Naive thymus-derived CD8-positive, alpha-beta T cell (primary cell): ENCODE measurements at places on chromosomes 13 and 19.

- DNase-seq: peak; percentile 91
Measured at GRCh38 chr13:46295491-46296114, 83.9 kb downstream of the LRRC63 start.

DNA sequence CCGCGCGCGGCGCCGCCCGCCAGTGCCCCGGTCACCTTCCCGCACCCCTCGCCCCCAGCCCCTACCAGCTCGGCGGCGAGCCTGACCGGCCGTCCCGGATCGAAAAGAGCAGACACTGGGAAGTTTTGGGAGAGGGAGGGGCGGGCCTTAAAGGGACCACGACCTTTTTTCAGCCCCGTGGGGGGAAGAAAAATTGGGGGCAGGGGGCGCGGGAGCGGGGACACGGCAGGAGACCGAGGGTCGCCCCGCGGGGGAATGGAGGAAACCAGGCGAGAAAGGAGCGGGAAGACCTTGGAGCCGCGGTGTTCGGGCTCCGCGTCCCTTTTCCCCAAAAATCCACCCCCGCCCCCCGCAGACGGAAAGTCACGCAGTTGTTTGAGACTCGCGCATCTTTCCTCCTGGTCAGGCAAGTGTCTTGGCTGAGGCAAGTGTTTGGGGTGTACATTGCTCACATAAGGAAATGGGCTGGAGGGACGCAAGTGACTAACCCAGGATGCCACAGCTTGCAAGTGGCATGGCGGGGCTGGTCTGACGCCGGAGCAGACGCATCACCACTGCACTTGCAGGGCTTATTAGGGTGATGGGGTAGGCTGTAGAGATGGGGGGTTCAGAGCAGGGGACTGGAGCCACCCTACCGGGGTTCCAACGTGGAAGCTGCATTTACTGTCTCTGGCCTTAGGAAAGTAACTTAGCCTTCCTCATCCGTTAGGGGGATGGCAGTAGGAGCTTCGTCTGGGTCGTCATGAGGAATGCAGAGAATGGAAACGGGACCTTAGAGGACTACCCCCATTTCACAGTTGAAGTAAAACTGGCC is 2.7 kb upstream of the HNRNPL start:
- no peak for DNase-seq

DNA sequence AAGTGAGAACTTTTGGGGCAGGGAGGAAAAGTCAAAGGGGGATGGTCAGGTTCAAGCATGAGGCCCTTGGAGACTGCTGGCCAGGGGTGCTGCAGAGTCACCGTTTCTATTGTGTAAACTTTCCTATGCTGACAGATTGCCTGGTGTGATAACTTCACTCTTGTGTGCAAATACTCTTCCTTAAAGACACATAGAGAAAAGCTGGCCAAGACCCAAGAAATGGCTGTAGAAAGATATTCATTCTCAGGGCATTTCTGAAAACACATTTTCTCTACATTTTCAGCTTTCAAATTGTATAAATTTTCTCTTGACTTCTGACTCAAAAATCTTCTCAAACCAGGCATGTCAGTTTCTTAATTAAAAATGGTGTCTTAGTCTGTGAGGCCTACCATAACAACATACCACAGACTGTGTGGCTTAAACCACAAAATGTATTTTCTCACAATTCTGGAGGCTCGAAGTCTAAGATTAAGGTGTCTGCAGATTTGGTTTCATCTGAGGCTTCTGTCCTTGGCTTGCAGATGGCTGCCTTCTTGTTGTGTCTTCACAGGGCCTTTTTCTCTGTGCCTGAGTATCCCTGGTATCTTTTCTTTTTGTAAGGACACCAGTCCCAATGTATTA is 304.5 kb downstream of the KCNRG start:
- no peak for DNase-seq

DNA sequence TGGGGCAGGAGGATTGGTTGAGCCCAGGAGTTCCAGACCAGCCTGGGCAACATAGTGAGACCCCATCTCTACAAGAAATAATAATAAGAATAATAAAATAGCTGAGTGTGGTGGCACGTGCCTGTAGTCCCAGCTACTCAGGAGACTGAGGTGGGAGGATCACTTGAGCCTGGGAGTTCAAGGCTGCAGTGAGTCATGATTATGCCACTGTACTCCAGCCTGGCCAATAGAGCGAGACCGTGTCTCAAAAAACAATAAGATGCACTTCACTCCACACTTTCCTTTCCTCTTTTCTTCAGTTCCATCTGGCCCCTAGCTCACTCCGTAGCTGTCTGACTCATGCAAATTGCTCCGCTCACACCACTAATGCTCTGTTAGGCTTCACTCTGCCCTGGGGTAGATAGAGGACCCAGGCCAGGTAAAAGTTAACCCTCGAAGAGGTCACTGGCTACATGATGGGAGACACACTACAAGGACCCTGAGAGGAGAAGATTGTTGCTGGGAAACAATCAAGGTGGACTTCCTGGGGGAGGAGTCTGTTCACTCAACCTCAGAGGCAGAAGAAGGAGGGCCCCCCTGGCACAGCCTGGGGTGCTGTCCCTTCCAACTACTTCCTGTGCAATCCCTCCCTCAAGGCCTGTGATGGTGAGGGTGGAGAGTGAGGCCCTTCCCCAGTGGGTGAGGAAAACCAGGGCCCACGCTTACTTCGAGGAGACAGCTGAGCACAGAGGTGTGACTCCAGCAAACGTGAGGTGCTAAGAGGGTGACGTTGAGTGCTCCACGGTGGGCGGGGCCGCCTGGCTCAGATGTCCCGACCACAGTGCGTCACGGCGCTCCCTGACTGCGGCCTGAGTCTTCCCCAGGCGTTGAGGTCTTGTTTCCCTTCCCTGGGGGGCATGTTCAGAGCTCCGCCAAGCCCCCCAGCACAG is 8.8 kb upstream of the TNFSF9 start:
- DNase-seq: no peak

DNA sequence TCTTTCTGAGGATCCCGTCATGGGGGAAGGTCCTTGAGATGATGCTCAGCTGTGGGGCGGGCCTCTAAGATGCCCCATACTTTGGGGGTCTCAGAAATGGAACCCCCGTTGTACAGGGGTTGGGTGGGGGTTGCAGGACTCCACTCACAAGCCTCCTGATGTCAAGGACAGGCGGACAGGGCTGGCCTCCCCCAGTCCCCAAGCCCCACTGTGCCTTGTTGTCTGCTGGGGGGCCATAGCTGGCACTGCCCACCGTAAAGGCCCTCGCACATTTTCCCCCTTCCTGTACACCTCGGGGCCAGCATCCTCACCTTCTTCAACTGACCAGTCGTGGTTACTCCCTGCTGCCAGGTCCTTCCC is 2.7 kb downstream of the SNAPC2 start:
- DNase-seq: no peak

- no peak for DNase-seq
Measured at GRCh38 chr13:27679896-27680295, 58.2 kb downstream of the POLR1D start.

GRCh38 chr19:1076951-1077350 is 10.0 kb downstream of the ARHGAP45 start:
- peak; percentile 99 for DNase-seq

GRCh38 chr19:19461306-19461670 is 54.1 kb downstream of the TSSK6 start:
- DNase-seq: no peak

GRCh38 chr13:100362781-100363180 is 225.8 kb downstream of the GGACT start:
- no peak for DNase-seq

- no peak for DNase-seq
Measured at GRCh38 chr19:42291435-42291810, 10.5 kb upstream of the PRR19 start.

DNA sequence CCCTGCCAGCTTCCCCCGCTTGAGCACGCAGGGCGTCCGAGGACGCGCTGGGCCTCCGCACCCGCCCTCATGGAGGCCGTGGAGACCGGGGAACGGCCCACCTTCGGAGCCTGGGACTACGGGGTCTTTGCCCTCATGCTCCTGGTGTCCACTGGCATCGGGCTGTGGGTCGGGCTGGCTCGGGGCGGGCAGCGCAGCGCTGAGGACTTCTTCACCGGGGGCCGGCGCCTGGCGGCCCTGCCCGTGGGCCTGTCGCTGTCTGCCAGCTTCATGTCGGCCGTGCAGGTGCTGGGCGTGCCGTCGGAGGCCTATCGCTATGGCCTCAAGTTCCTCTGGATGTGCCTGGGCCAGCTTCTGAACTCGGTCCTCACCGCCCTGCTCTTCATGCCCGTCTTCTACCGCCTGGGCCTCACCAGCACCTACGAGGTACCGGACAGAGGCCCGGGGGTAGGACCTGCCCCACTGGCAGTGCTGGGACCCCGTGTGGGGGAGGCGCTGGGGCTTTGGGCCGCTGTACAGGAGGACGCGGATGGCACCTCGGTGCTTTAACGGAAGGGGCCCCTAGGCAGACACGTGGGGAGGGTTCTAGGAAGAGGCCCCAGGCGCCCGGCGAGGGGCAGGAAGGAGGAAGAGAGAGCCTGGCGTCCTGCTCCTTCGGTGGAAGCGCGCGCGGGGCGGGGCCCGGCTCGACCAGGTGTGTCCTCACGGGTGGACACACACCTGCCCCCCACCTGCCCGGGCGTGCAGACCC is 681 bp downstream of the SLC5A5 start:
- DNase-seq: peak; percentile 38

GRCh38 chr13:40668335-40668734 is 1.9 kb upstream of the FOXO1 start:
- peak; percentile 55 for DNase-seq

GRCh38 chr19:9128171-9128570 is 1.4 kb upstream of the OR7G3 start:
- DNase-seq: no peak

GRCh38 chr13:109480011-109480955 is 306.1 kb downstream of the IRS2 start:
- DNase-seq: no peak

GRCh38 chr19:31717269-31717923 is 368.2 kb upstream of the TSHZ3 start:
- no peak for DNase-seq

DNA sequence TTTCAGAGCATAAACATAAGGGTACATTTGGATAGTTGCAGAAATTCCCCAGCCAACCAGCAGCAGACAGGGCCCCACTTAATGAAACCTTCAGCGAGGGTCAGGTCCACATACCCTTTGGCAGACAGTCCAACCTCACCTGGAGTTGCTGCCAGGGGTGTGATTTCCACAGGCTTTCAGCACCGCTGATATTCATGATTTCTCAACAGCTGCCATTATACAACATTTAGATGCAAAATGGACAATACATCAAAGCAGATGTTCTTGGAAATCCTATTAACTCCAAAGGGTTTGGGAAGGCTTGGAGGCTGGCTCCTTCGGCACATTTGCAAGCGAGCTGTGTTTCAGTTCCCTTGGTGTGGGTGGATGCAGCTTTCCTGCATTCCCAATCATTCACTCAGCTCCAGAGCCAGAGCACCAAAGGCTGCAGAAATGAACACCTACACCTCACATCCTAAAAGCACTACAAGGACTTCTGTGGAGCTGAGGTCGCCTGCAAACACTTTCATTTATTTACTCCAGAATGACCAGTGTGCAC is 147.2 kb upstream of the VSTM2B start:
- no peak for DNase-seq

GRCh38 chr19:51708811-51709210 is 15.0 kb downstream of the HAS1 start:
- DNase-seq: no peak
